ENCODE measurements at places on chromosomes 2 and 18. TPM values are rescaled to one million over a fixed set of nuclear protein-coding genes. Genes with fewer than 3 reads are reported as not detected.

GRCh38 chr2:27093430-27094352 is 7.1 kb downstream of the KHK start:
- no peak for DNase-seq

GRCh38 chr2:158665536-158666302 is 129.4 kb upstream of the DAPL1 start:
- DNase-seq = no peak

DNA sequence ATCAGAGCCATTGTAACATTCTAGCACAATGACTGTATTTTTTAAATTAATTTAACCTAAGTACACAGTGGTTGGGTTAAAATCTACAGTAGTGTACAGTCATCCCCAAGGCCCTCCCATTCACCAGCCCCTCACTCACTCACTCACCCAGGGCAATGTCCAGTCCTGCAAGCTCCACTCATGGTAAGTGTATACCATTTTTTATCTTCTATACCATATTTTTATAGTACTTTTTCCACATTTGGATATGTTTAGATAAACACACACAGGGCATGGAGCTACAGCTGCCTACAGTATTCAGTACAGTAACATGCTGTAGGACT is 72.1 kb downstream of the COPS8 start:
- DNase-seq = no peak

DNA sequence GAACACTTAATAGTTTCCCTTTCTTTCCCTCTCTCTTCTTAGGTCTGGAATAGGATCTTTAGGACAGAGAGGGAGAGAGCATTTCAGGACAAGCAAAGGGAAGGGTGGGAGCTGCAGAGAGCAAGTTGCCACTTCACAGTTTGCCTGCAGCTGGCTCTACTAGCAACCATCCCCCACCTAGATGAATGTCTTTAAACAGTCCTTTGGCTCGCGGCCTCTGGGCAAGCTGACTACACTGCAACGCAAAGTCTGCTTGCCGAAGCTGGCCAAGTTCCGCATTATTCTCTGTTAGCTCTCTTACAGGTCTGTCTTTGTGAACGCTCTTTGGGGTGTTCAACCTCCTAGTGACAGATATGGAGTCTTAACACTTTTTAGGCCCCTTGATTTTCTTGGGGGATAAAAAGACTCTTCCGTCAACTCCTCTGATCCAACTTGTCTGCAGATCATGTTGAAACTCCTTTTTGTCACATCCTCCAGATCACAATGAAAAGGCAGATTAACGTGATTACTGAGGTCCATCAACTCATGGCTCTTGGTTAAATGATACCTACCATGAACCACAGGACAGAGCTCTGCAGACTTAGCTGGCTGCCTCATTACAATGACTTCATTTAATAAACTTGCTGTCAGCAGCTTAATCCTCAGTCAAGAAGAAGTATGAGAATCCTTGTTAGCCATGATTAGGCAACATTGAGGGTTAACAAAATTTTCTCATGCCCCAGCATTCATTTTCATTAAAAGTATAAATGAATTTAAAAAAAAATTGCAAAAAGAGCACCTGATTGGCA is 74.6 kb downstream of the SLC4A3 start:
- no peak for DNase-seq

DNA sequence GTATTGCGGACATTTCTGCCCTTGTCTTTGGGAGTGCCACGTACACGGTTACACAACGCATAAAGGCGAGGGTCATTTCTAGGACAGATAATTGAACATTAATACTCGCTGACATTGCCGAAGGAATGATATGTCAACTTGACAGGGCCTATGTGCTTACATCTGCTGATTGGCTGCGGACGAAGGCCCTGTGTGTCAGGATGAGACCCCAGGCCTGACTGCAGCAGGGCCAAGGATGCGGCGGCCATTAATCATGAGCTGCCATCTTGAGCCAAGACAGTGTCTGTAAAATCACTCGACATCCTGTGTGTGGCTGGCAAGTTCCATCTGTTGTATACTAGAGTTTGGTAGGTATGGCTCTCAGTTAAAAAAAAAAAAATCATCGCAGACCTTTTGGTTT is 96.6 kb downstream of the MEIS1 start:
- no peak for DNase-seq

GRCh38 chr2:30218338-30218713 is 13.0 kb upstream of the LBH start:
- no peak for DNase-seq

GRCh38 chr2:134104754-134105153 is 149.1 kb upstream of the MGAT5 start:
- no peak for DNase-seq

DNA sequence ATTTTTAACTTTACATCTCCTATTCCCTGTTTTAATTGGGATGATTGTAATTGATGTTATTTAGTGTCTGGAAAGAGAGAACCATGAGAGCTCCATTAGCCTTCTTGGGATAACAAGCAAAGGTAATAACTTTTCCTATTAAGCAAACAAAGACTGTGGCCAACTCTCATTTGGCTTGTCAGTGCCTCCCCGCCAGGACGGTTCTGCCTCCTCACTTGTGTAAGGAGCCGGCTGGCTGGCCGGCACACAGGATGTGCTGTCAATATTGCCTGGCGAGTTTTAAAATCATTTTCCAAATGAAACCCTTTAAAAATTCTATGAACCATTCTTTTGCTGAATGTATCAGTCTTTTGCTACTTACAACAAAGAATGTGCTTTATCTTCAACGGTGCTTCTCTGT is 898.3 kb downstream of the CPS1 start:
- DNase-seq = no peak

- DNase-seq = no peak
These were observed 98.6 kb downstream of the SPIRE1 start for GRCh38 chr18:12559319-12559718.

- peak; percentile 47 for DNase-seq
These were observed 245.0 kb downstream of the PTGR3 start for GRCh38 chr18:74963820-74964446.

DNA sequence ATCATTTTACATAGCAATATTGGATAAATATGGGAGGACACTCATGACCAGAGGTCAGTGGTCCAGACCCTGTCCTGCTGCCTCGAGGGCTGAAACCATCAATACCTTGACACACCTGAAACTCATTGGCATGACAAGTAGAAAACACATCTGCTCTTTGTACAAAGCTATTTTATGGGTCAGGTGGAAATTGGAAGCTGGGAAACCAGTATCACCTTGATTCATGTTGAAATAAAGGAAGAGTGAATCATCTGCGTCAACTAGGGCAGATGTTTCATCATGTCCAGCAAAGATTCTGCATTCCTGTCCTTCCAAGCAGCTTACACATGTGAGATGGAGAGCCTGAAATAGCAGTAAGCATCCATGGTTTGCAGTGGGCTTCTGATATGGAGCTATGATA is 80.0 kb upstream of the ERBB4 start:
- DNase-seq = no peak

DNA sequence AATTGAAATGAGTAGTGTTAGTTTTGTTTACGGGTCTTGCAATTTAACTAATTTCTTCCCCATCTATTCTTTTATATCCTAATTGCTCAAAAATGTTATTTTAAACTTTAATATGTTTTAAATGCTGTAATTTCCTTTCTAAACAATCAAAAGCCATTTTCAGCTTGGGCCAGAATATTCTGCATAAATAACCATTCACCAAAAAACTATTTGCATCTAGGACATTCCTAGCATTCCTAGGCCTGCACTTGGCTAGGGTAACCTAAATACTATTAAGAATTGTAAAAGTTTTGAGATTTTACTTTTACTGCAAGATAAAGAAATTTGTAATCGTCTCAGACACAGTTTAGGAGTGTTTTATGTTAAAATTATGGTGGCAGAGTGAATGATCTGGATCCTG is 7.8 kb upstream of the ETAA1 start:
- no peak for DNase-seq

The GRHL1 gene
- polyA plus RNA-seq = not detected

The RESP18 gene
- not detected for polyA plus RNA-seq

The UGT1A8 gene
- polyA plus RNA-seq = not detected

The PCARE gene
- not detected for polyA plus RNA-seq

The FHOD3 gene
- polyA plus RNA-seq = 0.04 TPM

Data from CD14-positive monocyte (primary cell).